ENCODE measurements at places on chromosomes 13 and 19. TPM values are rescaled to one million over a fixed set of nuclear protein-coding genes. Genes with fewer than 3 reads are reported as not detected.

Gene PLEKHA4
- total RNA-seq: 6.6 TPM

DNA sequence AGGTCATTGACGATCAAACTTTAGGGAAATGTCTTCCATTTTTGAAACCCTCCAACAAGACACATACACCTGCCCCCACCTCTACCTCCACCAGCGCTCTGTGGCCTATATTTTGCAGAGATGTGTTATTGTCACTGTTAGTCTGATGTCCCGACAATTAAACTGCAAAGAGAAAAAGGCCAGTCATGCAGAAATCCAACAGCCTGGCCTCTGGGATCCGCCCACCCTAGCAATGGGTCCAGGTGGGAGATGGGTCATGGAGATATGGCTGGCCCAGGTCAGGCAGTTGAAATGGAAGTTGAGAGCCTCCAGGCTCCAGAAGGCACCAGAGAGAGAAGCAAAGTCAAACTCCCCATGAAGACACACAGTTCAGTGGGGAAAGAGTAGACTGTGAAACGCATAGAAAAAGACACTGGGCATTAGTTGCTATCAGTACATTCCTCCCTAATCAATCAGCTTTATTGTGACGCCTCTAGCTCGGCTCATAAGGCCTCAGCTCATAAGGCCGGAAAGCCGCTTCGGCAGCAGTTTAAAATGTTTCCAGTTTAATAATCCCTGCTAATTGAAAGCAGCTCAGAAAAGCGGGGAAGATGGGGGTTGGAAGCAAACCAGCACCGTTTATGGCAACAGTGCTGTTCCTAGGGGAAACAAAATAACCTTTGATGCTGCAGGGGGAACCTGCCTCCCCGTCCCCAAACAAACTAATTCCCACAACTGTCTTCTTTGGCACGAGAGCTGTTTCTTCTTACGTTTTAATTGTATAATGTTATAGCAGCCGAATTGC is 239.7 kb upstream of the ZNF507 start:
- no peak for DNase-seq

Gene ZNF419
- total RNA-seq: 4.6 TPM

GRCh38 chr19:39398297-39398864 is 7.2 kb downstream of the MED29 start:
- DNase-seq: peak; percentile 56

Gene NANOS3
- not detected for total RNA-seq

Gene SPTBN4
- total RNA-seq: 1.0 TPM

Gene EFNA2
- not detected for total RNA-seq

- DNase-seq: peak; percentile 50
These were observed at the start of gene FRY for GRCh38 chr13:32031025-32031814. Gene FRY (plus strand): TSS chr13:32031774. CDS start chr13:32031796, 22 bp downstream.

DNA sequence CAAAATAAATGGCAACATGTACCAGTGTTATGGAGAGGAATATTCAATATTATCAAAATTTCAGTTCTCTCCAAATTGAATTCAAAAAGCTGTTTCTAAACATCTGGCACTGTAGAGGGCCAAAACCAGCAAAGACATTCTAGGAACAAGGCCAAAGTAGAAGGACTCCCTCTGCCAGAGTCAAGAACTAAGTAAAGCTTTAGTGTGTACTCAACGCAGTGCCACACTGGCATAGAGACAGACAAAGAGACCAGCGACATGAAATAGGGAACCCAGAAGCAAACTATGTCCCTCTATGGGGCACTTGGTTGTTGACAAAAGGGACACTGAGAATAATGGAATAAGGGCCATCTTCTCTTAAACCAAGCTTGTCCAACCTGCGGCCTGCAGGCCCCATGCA is 15.6 kb downstream of the SCGB2B2 start:
- no peak for DNase-seq

- no peak for DNase-seq
These were observed 174.6 kb downstream of the SUCLA2 start for GRCh38 chr13:47826471-47826870.

Gene ACP7
- not detected for total RNA-seq

- DNase-seq: no peak
These were observed 2.5 kb upstream of the PRAM1 start for GRCh38 chr19:8504919-8505318.

- no peak for DNase-seq
These were observed 62.3 kb downstream of the CHST8 start for GRCh38 chr19:33683881-33684537.

Gene GDF15
- not detected for total RNA-seq

Gene ZNF85
- total RNA-seq: 0.92 TPM

Gene ADAMTSL5
- total RNA-seq: 4.6 TPM

DNA sequence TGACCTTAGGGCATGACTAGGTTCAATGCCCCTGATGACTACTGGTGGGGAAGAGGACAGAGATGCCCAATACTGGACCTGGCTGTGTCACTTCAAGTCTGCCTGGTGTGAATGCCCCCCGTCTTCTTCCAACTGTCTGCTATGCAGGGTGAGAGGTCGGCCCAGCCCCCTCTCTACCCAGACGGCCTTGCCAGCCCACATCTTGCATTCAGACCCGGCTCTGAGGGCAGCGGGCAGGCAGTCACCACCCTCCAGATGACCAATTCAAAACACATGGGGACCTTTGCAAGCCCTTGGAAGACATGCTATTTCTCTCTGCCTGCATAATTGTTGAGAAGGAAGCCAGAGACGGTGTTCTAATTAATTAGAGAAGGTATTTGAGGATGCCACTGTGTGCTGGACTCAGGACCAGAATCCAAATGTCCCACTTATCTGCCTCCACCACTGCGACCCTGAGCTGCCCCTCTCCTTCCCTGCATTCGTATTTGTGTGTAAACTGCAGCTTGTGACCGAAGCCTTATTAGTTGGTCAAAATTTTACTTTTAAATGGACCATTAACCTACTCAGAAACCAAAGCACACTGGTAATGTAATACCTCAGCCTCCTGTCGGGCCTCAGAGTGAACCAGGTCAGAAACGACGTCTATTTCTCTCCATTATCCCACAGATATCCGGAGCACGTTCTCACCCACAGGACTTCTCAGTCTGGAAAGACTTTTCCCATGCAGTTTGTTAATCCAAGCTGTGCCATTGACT is 407.0 kb downstream of the ZNF536 start:
- no peak for DNase-seq

DNA sequence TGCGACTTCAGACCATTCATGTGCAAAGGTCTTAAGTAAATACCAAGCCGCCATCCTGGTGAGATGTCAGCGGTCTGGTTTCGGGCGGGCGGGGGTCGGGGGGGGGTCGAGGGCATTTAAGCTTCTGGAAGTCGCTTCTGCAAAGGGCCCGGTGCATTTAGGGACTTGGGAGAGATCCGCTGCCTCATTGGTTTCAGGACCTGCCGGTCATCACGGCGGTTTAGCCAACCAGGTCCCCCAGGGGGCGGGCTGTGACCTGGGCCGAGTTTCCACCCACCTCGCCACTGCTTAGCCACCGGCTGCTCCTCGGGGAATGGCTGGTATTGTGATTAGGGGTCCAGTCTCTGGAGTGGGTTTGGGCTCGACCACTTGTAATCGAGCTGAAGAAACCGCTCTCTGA is 7.8 kb downstream of the ANKLE1 start:
- DNase-seq: peak; percentile 23

Gene ZNF550
- 1.7 TPM for total RNA-seq

Gene IL12RB1
- 0.20 TPM for total RNA-seq

Gene OR7C1
- 0.05 TPM for total RNA-seq

Gene CACNG8
- total RNA-seq: 0.05 TPM

DNA sequence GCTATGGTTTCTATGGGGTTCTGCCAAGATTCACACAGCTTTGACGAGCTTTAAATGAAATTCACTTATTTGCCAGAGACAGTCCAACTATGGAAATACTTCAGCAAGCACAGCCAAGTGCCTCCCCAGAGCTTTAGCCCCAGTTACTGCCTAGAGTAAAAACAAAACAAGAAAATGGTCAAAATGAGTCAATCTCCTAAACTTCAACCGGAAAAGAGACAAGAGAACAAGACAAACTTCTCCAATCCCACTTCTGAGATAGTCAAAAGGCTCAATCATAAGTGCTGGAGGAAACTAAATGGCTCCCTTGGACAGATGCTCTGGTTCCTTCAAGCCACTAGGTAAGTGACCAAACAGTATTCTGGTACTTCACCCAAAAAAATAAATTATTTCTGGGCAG is 65.8 kb downstream of the KATNAL1 start:
- DNase-seq: no peak

DNA sequence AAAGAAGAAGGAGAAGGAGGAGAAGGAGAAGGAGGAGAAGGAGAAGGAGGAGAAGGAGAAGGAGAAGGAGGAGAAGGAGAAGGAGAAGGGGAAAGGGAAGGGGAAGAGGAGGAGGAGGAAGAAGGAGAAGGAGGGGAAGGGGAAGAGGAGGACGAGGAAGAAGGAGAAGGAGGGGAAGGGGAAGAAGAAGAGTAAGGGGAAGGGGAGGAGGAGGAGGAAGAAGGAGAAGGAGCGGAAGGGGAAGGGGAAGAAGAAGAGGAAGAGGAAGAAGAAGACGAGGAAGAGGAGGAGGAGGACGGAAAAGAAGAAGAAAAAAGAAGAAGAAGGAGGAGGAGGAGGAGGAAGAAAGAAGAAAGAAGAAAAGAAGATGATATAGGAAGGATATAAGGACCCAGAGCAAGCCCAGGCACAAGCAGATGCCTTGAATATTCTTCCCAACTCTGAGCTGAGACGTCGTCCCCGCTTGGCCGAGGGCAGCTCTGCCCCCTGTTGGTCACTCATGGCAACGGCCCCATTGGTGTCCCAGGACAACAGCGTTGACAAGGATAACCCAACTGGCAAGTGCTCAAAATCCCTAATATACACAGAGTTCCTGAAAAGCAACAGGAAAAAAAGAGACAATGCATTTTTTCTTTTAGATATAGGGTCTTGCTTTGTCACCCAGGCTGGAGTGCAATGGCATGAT is 30.6 kb upstream of the IGSF23 start:
- DNase-seq: no peak

Gene ELSPBP1
- not detected for total RNA-seq

GRCh38 chr19:8610041-8610935 is at the start of gene ADAMTS10:
Gene ADAMTS10 (minus strand): TSS chr19:8610715. CDS start chr19:8605710, 5,005 bp downstream.
- DNase-seq: no peak

Gene CXCL17
- total RNA-seq: not detected
